ENCODE measurements at places on chromosomes 6 and 20.

- DNase-seq = no peak
These were observed 95.9 kb upstream of the KCNQ5 start for GRCh38 chr6:72525821-72526510.

DNA sequence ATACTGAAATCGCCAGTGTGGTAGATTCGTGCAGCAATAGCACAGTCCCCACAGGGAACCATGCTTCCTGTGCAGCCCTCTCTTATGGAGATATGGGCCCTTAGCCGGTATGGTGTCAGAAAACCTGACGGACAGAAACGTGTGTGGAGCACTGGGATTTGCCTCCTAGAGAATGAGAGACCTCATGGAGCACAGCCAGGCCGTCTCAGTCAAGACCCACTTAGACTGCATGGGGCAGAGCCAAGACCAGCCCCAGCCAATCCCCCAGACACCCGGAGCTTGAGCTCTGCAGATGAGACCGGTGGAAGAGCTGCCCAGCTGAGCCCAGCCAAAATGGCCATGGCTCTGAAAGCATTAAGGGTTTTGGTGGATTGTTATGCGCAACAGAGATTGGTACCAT is 163.7 kb downstream of the DLL1 start:
- no peak for DNase-seq

- no peak for DNase-seq
These were observed 42.7 kb upstream of the HCRTR2 start for GRCh38 chr6:55131616-55132015.

GRCh38 chr20:40720826-40721225 is 31.8 kb upstream of the MAFB start:
- DNase-seq = no peak

DNA sequence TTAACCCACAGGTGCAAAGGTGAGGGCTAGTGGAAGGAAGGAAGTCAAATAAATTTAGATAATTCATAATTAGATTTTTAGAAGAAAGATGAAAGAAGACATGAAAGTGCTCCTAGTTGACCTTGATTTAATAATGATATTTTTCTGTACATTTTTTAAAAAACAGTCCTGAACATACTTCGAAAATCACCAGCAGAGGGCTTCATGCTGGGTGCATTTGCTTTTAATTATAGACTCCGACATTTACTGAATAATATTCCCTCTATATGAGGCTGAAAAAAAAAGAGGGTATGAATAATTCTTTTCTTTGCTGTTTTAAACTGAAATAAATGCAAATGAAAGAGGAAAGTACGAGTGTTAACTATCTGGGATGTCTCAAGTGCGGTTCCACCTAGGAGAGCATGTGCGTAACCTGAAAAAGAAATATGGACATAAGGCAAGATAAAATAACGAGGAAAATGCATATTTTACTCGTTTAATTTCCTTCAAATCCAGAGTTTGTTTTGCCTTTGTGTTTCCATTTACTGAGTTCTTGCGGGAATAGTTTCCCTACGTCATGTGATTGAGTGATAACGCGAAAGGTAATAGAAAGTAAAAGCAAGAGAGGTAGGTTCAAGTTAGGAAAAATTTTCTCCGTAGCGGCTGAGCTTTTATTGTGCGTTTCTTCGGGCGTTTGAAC is 3.1 kb upstream of the TFAP2B start:
- DNase-seq = no peak
